ENCODE measurements at places on chromosomes 16 and 17.
A peak's percentile ranks its signal among the peaks of the same experiment; 100 is the strongest.

GRCh38 chr17:42034059-42034458 lies 14.2 kb downstream of the NKIRAS2 start:
- DNase-seq, result no peak

GRCh38 chr17:80604670-80605010 lies 60.0 kb downstream of the RPTOR start:
- no peak for DNase-seq

- DNase-seq, result no peak
These were observed 155.2 kb upstream of the MYOCD start for GRCh38 chr17:12510535-12510934.

DNA sequence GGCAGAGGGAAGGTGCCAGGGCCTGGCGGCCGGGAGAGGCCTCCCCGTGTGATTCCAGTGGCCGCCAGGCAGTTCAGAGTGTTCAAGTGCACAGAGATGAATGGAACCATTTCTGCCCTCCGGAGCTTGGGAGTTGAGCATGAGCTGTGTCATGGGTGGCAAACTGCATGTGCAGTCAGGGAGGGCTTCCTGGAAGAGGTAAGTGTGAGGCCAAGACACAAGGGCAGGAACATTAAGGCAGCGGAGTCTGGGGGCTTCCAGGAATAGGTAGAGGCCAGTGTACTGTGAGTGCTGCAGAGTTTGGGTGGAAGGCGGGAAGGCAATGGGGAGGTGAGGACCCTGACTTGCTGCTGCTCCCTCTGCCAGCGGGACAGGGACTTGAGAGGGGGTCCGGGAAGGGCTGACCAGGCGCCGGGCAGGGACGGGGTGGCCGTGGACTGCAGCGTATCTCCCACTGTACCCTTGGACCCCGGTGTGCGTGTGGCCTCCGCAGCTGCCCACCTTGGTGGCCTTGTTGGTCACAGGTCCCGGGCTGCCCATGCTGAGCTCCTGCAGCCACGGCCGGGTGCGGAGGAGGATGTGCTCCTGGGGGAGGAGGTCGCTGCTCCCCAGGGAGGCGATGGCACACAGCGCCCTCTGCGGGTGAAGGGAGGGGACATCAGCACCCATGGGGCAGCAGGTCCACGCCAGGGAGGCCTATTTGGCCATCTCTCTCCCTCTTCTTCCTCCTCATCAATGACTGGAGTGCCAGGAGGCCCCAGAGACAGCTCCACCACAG lies 7.5 kb upstream of the CEP131 start:
- no peak for DNase-seq

GRCh38 chr17:7887482-7888183 lies 956 bp upstream of the CHD3 start:
- peak; percentile 71 for DNase-seq

- DNase-seq, result no peak
These were observed 13.9 kb upstream of the LPCAT2 start for GRCh38 chr16:55494994-55495421.

DNA sequence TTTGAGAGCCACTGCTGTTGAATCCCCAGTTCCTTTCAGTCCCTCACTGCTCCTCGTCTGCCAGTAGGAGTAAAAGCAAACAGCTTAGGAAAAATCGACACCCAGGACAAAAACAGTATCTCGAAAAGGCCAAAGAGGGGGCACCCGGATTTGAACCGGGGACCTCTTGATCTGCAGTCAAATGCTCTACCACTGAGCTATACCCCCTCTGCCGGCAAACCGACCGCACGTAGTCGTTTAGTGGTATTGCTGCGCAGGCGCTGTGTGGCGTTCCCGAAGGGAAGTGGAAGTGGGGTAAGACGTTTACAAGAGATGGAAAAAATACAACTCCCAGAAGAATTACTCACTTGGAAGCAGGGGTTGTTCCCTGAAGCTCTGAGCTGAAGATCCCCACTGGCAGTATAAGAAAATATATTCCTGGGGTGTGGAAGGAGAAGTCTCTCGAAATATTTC lies 2.2 kb upstream of the PLXDC1 start:
- peak; percentile 92 for DNase-seq

- no peak for DNase-seq
These were observed 119.7 kb upstream of the MYOCD start for GRCh38 chr17:12545877-12546513.

All from bone marrow (tissue), 2 donors.